Sigmoid colon (tissue), 7 donors: ENCODE measurements at places on chromosomes 2 and 18. TPM values are rescaled to one million over a fixed set of nuclear protein-coding genes. Genes with fewer than 3 reads are reported as not detected.

SNED1 gene
- polyA plus RNA-seq, result 3.0 TPM

PLGLB1 gene
- polyA plus RNA-seq, result 2.0 TPM

CPSF3 gene
- 23.6 TPM for polyA plus RNA-seq

VWA3B gene
- polyA plus RNA-seq, result 1.2 TPM

CPO gene
- polyA plus RNA-seq, result not detected

MOCOS gene
- 1.8 TPM for polyA plus RNA-seq

EML4 gene
- 17.6 TPM for polyA plus RNA-seq

ZSWIM2 gene
- not detected for polyA plus RNA-seq

DNAH7 gene
- 0.57 TPM for polyA plus RNA-seq

DCC gene
- polyA plus RNA-seq, result 0.04 TPM

LRRTM1 gene
- not detected for polyA plus RNA-seq

AOX1 gene
- 8.9 TPM for polyA plus RNA-seq

ZNF396 gene
- polyA plus RNA-seq, result 1.8 TPM

L3MBTL4 gene
- 1.8 TPM for polyA plus RNA-seq

TUBA3E gene
- polyA plus RNA-seq, result not detected

PIEZO2 gene
- polyA plus RNA-seq, result 1.8 TPM

ADD2 gene
- under 0.01 TPM for polyA plus RNA-seq

MYL1 gene
- polyA plus RNA-seq, result not detected
